ENCODE measurements at places on chromosomes 3 and 15.

- no peak for DNase-seq
Observed at GRCh38 chr3:105764378-105765307, 104.2 kb downstream of the CBLB start.

GRCh38 chr3:10173095-10173925, 8.6 kb downstream of the IRAK2 start:
- DNase-seq, result no peak

DNA sequence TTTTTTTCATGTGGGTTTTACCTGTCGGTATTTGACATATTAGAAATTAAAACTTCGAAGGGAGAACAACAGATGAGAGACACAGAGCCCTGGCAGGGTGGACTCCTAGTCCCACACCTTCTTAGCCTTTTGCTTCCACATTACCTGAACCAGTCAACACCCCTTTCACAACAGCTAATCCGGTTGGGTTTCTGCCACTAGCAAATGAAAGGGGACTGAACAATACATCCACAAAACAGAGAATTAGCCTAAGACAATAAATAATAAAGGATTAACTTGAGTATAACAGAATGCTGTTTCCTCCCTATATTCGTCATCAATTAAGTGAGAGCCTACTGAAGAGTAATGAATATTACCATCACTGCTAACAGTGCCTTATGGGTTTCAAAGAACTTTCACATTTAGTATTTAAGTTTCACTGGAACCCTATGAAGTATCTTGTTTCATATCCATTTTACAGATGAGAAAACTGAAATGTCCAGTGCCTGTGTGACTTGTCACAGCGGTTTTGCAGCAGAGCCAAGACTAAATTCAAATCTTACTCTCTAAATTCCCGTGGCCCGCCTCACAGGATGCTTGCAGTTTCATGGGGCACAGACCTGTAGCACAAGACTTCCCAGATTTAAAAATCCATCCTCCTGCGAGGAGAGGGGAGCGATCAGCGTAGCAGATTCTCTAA, 1.0 kb upstream of the RAB8B start:
- DNase-seq, result no peak

DNA sequence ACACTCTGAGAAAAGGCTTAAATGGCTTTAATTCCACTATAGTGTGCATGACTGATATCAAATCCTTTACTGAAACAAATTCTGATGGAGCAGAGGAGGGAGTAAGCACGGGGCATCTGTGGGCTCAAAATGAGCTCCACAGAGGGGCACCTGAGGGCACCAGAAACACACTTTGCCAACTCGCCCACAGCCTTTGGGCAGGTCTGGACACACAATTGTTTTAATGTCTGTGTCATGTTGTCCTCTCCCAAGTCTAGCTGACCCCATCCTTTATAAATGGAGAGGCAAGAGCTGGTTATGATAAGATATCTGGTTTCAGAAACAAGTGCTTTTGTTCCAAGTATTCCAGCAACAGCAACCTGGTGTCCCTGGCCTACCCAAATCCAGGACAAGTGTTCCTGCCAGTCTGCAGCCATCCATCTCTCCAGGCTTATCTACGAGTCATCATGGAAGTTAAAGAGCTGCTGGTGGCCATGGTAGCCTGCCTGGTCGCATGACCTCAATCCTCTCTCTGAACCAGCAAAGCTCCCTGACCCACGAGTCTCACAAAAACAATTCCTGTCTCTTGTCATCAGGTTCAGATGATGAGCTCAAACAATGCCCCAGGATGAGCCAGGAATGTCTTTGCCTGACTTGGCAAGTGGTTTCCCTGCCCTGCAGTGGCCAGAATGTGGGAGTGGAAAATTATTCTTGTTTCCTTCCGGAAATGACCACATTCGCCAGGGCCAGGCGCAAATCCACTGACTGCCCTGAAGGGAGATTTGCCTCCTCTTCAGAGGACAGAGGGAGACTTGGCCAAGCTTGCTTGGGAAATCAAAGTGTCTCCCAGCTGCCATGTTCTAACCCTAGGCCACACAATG, 64.4 kb upstream of the TPM1 start:
- no peak for DNase-seq

DNA sequence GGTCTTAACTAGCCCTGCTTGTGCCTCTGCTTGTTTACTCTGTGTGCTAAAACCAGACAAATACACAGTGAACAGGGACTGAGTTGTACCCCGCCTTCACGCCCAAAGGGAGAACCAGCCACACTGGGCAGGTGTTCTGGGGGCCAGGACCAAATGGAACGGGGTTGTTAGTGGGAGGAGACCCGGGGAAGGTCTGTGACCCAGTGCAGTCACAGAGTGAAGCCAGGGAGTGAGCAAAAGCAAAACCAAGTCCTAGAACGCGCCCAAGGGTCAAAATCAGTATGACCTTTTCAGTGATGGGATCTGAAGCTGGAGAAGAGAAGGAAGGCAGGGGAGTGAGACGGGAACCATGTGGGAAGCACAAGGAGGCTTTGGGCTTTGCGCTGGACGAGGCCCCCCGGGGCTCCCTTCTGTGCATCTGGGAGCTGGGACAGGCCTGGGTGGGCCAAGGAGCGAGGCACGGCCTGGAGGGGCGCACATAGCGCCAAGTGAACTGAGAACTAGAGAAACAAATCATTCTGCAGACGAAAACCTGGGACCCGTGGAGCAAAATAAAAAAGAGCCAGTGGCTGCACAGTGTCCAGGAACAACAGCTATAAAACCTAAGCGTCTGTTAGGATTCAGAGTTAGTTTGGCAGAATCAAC, 78.3 kb upstream of the ALDH1A3 start:
- no peak for DNase-seq

DNA sequence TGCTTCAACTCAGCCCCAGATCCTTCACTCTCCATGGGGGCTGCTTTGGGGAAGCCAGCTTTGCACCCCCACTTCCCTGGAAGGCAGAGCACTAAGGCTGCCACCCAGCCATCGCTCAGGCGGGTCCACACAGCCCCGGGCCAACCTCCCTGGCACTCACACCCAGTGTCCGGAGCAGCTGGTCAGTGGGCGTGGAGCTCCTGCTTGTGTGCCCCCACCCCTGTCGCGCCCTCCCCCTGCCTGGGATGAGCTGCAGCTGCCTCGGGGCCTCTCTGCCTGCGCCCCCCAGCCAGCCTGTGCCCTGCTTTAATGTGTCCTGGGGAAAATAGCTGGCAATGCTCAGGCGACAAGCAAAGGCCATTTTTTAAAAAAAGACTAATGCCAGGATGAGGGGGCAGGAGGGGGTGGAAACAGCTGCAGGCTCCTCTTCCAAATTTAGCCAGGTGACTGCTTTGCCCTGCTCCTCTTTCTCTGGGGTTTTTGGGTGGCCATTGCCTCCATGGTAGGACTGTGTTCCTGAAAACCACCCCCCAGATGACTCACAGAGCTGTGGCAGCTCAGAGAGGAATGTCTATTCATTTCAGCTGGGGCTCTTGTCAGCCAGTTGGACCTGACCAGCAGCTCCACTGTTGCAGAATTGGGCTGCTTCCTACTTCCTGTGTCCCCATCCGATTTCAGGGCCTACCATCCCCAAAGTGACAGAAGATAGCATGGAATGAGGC, 65.0 kb downstream of the CEMIP start:
- no peak for DNase-seq

DNA sequence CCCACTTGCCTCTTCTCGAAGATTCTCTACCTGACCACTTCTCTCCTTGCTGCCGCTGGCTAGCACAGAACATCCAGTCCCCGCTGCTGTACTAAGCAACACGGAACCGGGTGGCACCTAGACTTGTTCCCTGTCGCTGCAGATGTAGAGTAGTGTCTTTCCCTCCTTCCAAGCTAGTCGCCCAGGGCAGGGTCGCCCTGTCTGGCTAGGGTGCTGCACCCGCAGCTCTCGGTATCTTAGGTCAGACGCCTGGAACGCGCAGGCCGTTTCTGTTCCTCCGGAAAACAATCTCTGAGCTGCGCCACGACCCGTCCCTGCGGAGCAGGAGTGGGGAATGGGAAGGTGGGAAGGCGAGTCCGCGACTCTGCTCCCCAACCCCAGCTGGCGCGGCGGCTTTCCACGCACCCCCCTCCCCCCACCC, 758 bp upstream of the SNX33 start:
- peak; percentile 45 for DNase-seq

GRCh38 chr15:36004891-36005490, 459.0 kb upstream of the DPH6 start:
- DNase-seq, result no peak

All from glutamatergic neuron (in vitro differentiated cells).